Anterior cingulate cortex (tissue), 58 donors: ENCODE measurements at places on chromosomes 1 and 21.

DNA sequence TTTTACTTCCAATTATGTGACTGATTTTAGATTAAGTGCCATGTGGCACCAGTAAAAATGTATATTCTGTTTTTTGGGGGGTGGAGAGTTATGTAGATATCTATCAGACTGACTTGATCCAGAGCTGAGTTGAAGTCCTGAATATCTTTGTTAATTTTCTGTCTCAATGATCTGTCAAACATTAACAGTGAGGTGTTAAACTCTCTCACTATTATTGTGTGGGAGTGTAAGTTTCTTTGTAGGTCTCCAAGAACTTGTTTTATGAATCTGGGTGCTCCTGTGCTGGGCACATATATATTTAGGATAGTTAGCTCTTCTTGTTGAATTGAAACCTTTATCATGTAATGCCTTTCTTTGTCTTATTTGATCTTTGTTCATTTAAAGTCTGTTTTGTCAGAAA is 276.5 kb upstream of the USP25 start:
- DNase-seq, result no peak

DNA sequence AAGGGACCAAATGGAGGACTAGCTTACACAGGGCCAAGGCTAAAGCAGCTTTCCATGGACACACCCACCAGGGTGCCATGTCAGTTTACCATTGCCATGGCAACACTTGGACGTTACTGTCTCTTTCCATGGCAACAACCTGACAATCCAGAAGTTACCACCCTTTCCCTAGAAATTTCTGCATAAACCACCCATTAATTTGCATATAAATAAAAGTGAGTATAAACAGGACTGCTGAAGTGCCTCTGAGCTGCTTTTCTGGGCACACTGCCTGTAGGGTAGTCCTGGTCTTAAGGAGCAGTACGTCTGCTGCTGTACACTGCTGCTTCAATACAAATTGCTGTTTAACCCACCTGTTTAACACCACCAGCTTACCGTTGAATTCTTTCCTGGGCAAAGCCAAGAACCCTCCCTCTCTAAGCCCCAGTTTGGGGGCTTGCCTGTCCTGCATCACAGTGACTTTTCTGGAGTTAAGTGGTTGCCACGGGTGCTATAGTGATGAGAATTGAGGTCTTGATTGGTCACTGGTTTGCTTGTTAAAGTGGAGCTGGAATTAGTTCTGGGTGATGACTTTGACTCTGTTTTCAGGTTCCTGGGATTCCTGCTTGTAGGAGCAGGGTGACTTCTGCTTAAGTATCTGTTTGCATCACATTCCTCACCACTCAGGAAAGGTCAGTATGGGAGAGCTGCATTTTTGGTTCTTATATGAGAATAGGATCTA is 83.2 kb downstream of the CLDN17 start:
- DNase-seq, result peak; percentile 0

DNA sequence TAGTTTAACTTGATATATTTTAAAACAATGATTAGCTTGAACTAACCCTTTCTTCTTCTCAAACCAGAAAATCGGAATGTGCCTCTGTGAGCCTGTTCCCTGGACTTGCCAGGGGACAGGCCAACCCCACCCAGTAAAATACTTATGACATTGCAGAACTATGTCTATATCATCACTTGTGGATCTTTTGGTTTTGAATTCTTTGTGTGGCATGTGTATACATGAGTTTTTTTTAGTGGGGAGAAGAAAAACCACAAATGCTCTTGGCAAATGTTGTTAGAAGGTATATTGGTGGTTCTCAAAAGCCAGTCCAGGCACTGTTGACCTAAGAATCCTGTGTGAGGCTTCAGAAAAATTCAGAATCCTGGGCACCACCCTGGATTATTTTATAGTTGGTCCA is 347.4 kb downstream of the SIPA1L2 start:
- DNase-seq, result no peak

DNA sequence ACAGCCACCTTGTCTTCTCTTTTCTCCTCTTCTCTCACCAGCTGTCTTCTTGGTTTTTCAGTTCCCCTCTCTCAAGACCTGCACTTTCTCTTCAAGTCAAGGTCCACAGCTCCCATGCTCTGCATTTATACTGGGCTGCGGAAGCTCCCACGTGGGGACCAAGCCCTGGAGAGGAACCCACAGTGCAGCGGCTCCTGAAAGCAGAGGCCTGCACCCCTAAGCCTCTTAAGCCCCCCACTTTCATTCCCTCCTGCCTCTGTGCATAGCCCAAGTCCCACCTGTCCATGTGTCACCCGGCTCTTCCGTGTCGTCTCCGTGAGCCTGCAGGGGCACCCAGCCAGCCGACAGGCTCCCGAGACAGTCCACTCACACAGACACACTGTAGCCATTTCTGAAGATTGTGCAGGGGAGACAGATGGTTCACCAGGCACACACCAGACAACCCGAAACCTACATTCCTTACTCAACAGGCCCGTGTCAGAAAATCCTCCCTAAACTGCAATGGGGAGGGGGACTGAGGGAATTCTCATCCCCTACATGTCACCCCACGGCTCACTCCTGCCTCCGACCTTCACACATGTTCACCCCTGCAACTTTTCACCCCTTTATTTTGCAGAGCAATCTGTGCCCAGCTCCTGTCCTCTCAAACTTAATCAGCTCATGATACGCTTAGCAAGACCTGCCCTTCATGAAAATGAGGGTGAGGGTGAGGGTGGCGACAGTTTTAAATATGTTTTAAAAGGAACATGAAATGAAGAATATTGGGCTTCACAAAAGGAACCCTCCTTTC is 6.3 kb downstream of the MX2 start:
- DNase-seq, result no peak

DNA sequence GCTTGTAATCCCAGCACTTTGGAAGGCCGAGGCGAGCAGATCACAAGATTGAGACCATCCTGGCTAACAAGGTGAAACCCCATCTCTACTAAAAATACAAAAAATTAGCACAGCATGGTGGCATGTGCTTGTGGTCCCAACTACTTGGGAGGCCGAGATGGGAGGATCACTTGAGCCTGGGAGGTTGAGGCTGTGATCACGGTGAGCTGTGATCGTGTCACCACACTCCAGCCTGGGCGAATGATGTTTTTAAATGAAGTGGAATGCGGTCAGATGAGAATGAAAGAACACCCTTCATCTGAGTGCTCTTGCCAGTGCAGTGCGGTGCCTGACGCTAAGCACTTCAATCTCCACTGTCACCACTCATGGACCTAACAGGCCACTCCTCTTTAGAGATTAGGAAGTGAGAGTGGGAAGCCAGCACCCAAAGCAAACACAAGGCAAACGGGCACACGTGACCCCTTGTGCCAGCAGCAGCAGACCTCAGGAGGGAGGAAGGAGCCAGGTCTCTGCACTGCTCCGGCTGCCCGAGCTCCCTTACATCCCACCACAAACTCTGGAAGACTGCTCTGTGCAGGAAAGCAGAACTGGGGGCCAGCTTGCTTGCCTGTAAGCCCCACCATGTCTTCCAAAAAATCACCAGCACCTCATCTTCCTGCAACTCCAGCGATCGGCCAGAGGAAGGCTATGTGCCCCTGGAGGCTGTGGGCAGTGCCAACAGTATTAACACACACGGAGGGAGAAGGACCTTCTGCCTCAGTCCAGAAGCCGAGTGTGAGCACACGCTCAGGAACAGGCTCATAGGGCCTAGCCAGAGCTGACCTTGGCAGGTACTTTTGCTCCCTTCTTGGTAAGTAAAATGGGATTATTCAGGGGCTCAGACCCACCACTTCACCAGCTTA is 9.7 kb downstream of the CTNNBIP1 start:
- DNase-seq, result peak; percentile 57

DNA sequence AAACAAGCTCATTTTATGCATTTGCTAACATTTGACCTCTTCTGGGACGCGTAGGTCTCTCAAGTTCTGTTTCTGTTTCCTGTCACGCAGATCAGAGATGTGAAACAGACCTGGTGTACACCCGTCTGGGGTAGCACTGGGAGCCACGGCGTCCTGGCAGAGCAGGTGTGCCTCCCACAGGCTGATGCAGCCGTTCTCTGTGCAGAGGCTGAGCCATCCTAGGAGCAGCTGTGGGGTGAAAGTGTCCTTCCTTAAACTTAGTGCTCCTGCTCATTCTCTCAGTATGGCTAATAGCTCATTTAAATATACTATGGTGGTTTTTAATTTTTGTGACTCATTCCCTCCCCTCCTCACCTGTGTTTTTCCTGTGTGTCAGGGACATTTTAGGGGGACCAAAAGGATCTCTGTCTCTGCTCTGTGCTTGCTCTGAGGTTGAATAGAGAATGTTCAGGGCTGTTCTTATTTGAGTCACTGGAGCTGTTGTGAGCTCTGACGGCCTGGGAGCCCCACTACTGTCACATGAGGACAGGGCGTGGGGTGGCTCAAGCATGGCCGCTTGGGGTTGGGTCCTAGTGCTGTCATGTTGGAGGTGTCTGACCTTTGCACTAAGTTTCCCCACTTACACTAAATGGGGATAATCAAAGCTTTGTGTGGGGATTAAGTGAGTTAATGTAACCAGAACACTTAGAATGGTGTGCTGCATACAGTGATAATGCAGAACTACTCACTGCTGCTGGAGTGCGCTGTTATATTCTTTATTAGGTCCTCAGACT is 43.0 kb downstream of the GALNT2 start:
- no peak for DNase-seq

GRCh38 chr1:46556822-46557221 is 5.4 kb upstream of the KNCN start:
- DNase-seq, result no peak

- DNase-seq, result no peak
Measured at GRCh38 chr1:119366424-119366823, 2.2 kb upstream of the HAO2 start.

DNA sequence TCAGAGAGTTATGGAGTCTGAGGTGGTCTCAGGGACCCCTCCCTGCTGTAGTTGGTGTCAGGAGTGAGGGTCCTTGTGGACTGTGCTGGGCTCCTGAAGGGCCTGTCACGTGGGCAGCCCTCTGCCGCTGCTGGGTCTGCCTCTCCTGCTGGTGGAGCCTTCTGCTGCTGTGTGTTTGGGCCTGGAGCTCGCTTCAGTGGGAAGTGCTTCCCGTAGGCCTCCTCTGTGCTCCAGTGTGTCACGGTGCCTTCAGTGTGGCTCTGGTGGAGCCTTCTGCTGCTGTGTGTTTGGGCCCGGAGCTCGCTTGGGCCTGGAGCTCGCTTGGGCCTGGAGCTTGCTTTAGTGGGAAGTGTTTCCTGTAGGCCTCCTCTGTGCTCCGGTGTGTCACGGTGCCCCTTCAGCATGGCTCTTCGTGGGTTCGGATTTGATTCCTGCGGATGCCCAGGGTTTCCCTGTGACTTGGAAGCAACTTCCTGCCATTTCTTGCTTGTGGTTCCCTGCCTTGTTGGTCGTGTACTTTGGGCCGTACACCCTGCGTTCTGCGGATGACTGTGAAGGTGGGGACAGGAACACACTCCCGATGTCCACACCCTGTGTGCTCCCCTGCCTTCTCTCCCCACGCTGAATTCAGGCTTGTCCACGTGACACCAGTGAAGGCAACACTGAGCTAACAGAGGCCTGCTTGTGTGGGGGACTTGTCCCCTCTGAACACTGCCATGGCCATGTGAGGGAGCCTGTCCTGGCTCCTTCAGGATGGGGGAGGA is 19.5 kb downstream of the C1orf174 start:
- no peak for DNase-seq

DNA sequence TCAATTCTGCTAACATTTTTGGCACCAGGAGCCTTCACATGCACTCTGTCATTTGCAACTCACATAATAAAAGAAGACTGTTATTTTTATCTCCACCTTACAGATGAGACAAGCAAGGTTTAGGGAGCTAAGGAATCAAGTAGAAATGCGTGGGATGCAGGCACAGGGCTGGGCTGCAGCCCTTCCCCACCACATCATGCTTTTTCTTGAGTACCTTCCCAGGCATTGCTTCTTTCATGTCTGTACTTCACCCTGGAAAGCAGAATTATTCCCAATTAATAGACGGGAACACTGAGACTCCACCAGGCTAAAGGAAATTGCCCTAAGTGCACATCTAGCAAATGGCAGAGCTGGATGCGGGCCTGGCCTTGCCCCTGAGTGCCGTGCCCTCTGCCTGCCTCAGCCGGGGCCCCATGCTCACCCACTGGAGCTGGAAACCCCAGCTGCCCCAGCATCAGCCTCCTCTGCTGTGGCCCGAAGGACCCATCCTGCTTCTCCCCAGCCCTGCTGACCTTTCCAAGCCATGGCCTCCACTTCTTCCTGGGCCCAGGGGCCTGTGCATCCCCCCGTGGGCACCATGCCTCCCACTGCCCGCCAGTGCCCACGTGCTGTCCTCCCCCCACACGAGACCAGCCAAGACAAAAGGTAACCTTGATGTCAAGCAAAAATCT is 257.5 kb downstream of the TOMM20 start:
- no peak for DNase-seq

DNA sequence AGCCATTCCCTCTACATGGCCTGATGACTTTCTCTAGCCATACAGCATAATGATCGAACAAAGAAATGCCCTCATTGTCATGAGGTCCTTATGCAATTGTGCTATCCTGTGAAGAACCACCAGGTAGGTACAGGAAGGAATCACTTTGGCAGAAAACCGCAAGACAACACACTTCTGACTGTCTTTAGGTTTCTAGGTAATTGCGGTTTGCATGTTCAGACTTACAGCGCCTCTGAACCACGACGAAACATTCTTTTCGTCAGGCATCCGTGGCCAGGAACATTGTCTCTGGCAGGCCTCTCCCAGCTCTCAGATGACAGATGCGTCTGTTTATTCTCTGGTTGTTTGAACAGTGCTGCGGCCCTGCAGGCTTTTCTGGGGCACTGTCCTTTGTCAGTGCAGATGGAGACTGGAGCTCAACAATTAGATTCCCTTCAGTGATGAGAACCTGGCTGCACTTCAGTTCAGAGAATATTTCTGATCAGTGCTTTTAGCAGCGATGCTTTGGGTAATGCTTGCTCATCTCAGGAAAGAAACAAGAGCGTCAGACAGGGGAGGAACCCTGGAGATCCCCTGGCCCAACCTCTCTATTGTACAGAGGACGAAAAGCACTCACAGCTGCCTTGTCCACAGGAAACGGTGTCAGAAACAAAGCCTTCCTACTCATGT is 63.4 kb downstream of the B3GALT5 start:
- no peak for DNase-seq

- DNase-seq, result no peak
Measured at GRCh38 chr1:8337776-8338525, 20.0 kb downstream of the SLC45A1 start.

DNA sequence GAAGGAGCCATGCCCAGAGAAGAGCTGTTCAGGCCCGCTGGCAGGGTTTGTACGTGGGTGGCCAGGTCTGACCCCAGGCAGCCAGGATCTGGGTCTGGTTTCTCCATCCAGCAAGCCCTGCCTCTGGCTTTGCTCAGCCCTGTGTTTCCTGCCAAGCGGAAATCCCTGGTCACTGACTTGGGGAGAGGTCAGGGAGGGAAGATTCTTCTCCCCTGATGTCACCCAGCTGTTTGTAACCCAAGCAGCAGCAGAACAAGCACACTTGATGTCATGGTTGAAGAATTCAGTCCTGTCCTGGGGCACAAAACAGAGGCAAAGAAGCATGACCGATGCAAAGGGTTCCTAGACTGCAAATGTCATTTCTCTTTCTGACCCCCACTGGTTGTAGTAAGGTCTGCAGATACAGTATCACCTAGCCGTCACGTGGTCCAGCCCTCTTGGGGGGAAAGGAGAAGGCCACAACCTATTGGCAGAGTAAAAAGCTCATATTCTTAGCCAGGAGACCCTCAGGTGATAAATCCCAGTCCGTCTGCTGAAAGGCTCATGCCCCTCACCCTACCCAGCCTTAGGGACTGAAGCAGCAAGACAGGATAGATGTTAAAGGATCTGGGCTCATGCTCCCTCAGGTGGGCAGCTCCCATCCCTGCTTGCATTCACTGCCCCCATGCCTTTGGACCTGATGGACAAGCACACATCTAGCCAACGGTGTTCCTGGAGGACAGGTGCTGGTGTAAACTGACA is 120.9 kb downstream of the SYT2 start:
- no peak for DNase-seq
